ENCODE measurements at places on chromosomes 7 and 10.

DNA sequence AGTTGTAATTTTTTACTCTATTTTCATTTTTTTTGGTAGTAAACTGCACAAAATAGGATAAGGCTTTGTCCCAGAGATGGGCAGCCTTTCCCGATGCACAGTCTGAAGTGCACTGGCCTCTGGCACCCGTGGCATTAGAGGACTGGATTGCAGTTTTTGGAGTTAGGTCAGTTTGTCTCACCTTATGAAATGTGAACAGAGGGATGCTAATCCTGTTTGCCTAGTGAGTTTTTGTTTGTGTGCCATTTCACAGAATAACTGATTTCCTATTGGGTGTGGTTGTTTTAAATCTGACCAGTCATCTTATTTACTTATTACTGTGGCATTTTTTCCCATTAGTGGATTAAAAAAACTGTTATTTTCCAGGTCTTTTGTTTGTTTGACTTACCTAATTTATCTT lies 109.5 kb upstream of the GATA3 start:
- DNase-seq = no peak

- DNase-seq = no peak
Observed at GRCh38 chr7:151585744-151586393, 66.2 kb upstream of the RHEB start.

- no peak for DNase-seq
Observed at GRCh38 chr7:1529383-1530116, 952 bp upstream of the MAFK start.

DNA sequence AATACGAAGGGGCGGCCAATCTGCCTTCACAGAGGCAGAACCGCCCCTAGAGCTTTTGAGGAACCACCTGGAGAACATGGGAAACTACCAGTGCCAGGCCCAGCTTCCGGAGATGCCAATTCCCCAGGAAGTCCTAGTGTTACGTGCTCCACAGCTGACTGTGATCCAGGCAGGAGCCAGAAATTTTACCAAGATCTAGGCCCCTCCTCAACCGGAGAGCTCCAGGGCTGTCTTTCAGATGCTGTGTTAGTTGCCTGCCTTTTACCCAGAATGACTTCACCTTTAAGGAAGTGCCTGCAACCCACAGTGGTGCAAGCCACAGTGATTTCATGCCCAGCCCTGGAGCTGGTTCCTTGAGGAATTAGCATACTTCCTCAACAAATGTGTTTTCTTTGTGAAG lies 62.9 kb downstream of the ELMO1 start:
- no peak for DNase-seq

- DNase-seq = no peak
Observed at GRCh38 chr7:139727151-139727705, 50.6 kb downstream of the HIPK2 start.

DNA sequence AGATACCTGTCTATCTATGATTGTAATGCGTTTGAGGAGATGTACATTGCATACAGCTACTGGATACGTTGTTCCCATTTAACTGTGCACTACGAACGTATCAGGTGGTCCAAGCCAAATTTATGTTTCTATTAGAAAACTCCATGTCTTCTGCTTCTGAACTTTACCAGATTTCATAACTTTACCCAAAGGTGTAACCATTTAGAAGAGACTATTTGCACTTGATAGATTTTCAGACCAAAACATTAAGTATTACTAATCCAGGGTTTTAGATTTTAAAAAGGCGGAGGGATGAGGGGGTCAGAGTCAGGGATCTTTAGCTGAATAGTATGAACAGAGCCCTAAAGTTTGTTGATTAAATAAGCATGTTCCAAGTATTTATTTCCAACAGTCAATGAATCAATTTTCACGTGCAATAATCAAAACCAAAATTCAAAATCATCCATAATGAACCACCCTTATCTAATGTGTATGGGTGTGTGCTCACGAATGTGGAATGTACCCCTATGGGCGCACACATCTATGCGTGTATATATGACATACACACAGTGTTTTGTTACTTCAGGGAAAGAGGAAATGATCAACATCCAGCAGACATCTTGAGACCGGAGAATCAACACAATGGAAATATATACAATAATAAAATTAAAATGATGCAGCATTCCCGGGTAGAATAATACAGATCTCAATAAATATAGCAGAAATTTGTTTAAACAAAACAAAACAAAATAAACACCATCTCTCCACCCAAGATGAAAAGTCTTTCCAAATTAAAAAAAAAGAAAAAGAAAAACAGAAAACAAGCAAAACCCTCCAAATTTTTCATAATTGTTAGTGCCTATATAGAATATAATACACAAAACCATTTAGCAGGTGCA lies 3.4 kb downstream of the FEZF1 start:
- no peak for DNase-seq
